ENCODE measurements at places on chromosomes 11 and 22.

DNA sequence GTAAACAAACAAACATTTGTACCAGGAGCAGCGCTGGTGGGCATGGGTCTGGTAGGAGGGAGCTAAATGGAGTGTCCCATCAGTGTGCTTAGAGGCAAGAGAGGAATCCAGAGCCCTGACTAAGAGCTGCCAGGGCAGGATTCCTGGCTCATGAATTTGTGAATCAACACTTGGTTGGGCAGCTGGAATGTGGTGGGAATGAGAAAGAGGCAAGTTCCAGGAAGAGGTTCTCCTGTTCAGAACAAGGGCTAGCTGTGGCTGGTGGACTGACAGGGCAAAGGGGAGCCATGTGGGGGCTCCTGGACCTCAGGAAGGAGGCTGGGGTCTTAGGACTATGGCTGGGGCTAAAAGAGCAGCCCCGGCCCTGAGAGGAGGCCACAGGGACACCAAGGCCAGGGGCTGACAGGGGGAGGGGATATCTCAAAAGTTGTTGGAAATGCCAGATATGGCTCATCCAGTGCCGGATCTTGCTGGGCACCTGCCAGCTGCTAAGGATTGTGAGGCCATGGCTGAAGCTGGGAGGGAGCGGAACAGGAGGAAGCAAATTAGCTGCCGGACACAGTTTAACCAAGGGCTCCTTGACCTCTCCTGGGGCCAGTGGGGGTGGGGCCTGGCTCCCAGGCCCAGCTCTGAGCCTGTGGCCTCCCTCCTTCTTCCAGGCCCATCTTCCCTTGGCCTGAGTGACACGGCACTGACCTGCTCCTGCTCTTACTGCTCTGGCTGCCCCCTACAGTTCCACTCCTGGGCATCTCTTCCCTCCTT lies 14.6 kb upstream of the P2RY6 start:
- peak; percentile 98 for DNase-seq

GRCh38 chr22:27433585-27434190 lies 367.9 kb downstream of the MN1 start:
- DNase-seq = peak; percentile 39

DNA sequence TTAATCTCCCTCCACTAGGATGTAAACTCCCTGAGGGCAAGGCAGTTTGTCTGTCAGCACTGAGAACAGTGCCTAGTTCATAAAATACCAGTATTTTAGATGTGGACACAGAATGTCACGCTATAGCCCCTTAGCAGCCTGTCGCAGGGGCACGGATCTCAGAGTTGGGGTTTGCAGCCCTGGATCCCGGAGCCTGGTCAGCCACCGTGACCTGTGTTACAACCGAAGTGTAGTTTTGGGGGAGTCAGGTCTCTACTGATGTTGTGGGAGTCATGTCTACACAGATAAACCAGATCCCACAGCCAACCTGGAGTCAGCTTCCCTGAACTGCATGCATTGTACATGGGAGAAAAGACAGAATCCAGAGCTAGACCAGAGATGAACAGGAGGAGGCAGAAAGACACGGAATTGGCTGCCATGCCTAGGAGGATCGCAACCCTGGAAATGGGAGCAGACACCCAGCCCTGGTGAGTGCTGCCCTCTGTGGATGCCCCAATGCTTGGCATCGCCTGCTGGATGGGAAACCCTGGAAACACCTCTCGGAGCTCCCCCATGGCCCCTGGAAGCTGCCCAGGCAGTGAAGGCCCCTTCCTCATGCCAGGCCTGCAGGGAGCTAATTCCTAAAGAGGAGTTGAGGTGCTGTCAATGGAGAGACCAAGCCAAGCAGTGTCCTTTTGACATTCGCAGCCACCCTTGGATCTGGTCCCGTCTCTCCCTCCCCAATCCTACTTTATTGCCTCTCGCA lies 851.3 kb downstream of the TBC1D22A start:
- no peak for DNase-seq

DNA sequence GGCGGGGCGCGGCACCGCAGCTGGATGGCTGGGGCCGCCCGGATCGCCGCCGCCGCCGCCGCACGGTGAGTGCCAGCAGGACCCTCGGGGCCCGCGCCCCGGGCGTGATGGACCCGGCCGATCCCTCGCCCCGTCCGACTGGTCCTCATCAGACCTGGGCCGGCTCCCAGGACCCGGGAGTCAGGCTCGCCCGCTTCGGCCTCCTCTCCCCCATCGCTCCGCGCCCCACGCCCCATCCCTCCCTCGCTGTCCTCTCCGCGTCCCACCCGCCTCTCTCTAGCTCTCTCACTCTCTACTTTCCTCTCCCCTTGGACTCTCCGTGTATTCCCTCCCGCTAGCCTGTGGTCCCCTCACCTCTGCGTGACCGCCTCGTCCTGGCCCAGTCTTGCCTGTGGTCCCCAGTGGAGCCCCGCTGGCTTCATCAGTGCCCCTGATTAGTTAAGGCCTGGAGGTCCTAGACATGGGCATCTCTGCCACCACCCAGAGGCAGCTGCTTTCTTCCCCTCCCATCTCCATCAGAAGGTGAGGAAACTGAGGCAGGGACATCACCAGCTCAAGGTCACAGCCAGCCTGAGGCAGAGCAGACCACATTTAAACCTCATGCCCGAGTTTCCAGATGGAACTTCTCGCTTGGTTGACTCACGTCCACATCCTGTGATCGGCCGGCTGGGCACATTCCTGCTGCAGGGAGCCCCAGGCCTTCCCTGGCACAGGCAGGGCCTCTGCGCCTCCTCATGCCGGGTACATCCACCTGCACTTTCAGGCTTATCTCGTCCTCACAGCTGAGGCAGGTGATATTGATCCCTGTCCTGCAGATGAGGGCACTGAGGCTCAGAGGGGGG lies 429 bp downstream of the SLC39A13 start:
- DNase-seq = peak; percentile 87

GRCh38 chr11:95768521-95768920 lies 21.1 kb downstream of the FAM76B start:
- no peak for DNase-seq

DNA sequence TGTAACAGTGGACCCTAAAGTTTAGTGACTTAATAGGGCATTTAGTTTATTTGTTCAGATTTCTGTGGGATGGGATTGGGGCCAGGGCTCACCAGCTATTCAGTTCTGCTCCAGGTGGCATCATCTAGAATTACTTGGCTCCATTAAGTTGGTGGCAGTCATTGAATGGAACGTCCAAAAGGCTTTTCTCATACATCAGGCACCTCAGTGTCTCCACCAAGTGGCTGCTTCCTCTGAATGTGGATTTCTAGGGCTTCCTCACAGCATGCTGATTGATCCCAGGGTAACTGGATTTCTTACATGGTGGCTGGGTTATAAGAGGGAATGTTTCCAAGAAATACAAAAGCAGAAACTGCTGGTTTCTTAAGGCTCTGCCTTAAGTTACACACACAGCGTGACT lies 34.7 kb downstream of the USP47 start:
- DNase-seq = peak; percentile 11

- DNase-seq = no peak
Observed at GRCh38 chr22:37082251-37082873, 27.2 kb downstream of the TMPRSS6 start.

DNA sequence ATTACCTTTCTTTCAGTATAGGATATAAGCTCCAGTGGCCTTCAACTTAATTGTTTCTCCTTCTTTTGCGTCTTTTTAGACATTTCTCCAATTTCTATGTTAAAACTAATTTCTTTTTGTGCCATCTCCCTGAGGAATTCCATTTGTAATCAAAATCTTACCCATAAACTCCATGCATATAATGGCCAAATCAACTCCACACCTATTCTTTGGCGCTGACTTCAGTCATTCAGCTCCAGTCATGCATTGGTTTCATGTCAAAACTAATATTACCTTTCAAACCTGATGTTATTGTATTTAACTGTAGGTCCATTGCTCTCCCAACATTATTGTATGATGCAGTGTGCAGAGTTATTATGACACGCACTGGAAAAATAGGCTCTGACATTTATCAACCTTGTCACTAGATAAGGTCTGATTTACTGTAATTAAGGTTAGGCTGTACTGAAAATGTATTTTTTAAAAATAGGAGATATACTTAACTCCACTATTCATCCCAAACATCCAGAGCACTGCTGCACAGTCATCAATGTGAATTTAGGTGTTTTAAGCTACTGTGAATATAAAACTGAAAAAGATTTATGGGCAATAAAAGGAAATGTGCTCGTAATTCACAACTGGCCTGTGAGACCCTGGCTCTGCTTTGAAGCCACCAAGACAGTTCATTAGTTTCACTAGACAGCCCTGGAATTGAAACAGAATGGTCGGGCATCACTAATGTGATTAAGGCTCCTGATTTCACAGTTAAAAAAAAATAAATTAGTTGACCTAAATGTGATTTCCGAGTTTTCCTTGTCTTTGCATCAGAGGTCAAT lies 180.6 kb upstream of the GRIA4 start:
- DNase-seq = no peak
